ENCODE measurements at places on chromosomes 2 and 18. TPM values are rescaled to one million over a fixed set of nuclear protein-coding genes. Genes with fewer than 3 reads are reported as not detected.

DNA sequence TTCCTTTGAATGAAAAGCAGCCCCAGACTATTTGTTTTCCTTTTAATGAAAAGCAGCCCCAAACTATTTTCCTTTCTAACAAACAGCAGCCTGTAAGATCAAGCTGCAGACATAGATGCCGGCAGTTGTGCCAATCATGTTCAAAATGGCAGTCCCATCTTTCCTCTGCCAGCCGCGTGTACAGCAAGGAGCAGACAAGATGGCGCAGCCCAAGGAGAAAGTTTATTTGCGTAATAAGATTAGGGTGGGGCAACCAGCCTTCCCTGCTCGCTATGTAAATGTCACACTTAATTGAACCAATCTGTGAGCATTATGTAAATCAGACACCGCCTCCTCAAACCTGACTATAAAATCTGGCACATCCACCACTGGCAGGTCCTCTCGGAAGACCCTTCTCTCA lies 226.0 kb downstream of the TGIF1 start:
- no peak for DNase-seq

- no peak for DNase-seq
Measured at GRCh38 chr2:144071461-144071860, 448.5 kb downstream of the ZEB2 start.

- DNase-seq = no peak
Measured at GRCh38 chr2:83784315-83784714, 674.8 kb downstream of the SUCLG1 start.

DNA sequence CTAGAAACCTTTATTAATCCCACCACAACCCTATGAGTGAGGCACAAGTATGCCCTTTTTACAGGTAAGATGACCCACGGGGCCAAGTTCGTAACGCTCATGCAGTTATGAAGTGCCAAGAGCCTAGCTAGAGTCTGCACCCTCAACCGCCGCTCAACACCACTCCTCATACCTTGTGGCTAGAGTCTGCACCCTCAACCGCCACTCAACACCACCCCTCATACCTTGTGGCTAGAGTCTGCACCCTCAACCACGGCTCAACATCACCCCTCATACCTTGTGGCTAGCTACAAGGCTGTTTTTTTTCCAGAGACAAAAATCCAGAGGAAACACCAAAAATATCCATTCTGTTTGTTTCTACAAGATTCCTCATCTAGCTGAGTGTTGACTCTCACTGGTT lies 4.6 kb downstream of the TXNL4A start:
- no peak for DNase-seq

- no peak for DNase-seq
Measured at GRCh38 chr2:145412155-145412554, 892.2 kb upstream of the ZEB2 start.

GRCh38 chr2:142586693-142587580 lies 290.5 kb upstream of the KYNU start:
- no peak for DNase-seq

DNA sequence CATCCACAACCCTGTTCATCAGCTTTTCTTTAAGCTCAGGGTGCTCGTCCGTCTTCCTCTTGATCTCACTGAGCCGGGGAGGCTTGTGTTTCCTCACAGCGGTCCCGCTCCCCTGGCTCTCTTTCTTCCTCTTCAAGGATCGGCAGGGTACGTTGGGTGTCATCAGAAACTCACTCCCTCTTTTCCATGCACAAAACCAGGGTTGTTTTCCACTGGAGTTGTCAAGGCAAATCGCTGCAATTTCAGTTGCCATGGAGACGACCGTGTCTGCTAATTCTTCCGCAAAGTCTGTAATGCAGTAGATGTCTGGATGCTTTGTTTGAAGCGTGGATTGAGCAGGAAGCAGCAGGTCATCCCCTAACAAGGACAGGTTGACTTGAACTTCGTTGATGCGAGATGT lies 146.4 kb downstream of the DAW1 start:
- DNase-seq = no peak

DNA sequence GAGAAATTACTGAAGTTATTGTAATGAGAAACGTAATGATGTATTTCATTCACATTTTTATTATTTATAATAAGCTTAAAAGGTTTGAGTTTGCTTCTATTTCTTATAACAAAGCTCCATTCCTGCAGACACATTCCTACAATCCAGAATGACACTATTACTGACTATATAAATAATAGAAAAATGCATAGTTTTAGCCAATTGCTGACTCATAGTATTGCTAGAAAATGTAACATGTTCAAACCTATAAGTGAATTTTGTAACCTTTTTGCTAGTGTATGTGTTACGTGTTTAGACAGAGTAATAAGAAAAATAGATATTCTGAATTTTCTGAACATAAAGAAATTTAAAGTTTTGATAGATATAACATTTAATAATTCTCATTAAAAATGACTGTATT lies 9.3 kb upstream of the VWC2L start:
- no peak for DNase-seq

DNA sequence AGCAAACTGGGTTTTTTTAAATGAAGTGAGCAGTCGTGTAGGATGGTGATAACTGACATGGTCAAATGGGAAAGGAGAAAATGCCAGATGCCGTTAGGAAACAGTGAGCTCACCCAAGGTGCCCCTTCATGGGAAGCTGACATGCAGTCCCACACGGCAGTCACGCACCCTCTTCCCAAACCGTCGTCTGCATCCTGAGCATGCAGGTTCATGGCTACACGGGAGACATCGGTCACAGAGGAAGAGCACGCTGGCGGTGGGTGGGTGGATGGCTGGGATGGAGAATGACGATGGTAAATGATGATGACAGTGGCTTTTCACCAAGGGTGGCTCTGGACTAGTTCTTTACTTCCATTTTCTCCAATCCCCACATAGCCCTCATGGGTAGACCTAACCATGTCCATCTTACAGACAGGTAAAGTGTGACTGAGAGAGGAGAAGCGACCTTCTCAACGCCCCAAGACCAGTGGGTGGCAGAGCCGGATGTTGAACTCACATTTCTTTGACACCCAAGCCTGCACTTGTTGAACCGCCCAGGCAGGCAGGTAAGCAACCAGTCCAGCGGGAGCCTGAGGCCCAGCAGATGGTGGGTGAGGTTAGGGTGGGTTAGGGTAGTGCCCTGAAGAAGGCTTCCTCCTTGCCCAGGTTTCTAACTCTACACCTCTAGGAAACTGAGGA lies 44.5 kb downstream of the TNS1 start:
- peak; percentile 50 for DNase-seq

DNA sequence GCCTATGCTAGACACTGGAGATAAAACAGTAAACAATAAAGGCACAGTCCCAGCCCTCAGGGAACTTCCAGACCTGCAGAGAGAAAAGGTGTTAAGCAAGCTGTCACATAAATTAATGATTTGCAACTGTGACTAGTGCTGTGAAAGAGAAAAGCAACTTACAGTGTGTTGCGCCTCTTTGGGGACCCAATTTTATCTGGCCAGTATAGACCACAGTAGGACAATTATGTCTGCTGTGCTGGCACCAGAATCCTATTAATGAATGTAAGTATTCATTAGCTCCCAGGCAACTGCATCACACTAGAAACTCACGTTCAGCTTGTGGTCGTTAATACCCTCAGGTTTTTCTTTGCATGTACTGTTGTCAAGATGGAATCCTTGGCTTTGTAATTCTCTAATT lies 55.3 kb upstream of the CHST9 start:
- DNase-seq = no peak

DNA sequence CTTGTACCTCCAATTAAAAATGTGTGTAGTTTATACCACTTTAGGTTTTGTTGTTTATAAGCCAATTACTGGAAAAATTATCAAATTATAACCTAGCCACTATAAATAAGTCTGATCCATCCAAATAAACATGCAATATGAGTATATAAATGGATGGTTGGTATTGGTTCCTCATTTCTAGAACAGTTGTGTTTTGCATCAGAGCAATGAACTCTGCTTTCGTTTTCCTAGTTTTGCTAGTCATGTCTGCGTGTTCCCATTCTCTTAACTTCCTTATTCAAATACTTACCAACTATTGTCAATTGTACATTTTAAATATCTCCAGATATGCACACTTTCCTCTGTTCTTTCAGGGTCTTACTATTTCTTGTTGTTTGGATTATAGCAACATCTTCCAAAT lies 641.7 kb downstream of the NR4A2 start:
- DNase-seq = no peak

- DNase-seq = no peak
Measured at GRCh38 chr2:203225423-203226039, 13.3 kb upstream of the CYP20A1 start.

DNA sequence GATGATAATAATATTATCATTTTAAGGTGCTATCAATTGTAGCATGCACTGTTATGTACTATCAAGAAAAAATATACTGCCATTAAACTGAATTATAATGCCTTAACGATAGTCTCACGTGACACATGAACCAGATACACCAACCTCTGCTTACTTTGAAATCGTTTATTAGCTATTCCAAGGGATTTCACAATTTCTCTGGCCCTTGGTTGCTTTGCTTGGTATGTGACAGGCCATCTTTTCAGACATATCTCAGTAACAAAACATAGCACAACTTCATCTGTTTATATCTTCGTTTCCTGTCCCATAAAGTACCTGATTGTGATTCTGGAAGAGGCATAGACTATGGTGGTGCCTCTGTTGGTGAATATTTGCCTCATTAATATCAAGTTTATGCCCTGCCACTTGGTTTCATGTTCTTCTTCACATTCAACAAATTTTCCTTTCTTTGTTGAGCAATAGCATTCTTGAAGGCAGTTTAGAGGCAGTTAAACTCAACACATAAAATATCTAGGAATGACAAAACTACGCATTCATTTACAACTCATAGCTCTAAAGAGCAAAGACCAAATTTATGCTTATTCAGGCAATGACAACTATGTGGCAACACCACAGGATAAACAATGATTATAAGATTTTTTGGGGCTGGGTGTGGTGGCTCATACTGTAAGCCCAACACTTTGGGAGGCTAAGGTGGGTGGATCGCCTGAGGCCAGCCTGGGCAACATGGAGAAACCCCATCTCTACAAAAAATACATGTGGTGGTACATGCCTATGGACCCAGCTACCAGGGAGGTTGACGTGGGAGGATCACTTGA lies 84.3 kb downstream of the MCFD2 start:
- no peak for DNase-seq

GRCh38 chr2:208025814-208026184 lies 472 bp upstream of the PLEKHM3 start:
- no peak for DNase-seq

DNA sequence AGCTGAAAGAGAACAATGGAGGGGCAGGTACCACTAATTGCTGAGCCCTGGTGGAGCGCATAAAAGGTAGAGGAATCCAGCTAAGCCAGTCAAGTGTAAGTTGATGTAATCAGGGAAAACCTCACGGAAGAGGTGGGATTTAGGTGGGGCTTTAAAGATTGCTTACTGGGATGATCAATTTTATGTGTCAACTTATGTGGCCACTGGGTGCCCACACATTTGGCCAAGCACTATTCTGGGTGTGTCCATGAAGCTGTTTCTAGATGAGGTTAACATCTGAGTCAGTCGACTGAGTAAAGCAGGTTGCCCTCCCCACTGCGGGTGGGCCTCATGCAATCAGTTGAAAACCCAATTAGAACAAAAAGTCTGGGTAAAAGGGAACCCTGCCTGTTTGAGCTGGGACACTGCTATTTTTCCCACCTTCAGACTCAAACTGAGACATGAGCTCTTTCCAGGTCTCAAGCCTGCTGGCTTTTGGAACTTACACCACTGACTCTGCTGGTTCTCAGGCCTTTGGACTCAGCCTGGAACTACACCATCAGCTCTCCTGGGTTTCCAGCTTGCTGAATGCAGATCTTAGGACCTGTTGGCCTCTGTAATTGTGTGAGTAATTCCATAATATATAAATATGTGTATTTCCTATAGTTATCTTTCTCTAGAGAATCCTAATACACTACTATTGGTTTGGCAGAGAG lies 67.3 kb downstream of the MYO5B start:
- DNase-seq = no peak

DNA sequence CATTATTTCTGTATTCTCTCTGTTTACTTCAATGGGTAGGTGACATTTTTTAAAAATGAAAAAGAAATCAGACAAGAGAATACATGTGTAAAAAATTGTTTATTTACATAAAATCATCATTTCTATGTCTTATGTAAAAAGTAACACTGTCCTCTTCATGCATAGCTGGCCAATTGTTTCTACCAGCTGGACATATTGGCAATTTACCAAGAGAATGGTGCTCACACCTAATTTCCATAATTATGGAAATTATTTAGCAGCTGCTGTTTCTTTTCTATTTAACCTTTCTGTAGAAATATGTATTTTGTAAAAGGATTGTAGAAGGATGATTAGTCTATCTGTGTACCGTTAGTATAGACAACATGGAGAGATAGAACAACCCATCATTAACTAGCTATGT lies 791.9 kb downstream of the TRIB2 start:
- no peak for DNase-seq

GRCh38 chr18:77088963-77089722 lies 43.4 kb downstream of the MBP start:
- DNase-seq = no peak

- DNase-seq = no peak
Measured at GRCh38 chr2:182587831-182588230, 128.2 kb upstream of the DNAJC10 start.

DNA sequence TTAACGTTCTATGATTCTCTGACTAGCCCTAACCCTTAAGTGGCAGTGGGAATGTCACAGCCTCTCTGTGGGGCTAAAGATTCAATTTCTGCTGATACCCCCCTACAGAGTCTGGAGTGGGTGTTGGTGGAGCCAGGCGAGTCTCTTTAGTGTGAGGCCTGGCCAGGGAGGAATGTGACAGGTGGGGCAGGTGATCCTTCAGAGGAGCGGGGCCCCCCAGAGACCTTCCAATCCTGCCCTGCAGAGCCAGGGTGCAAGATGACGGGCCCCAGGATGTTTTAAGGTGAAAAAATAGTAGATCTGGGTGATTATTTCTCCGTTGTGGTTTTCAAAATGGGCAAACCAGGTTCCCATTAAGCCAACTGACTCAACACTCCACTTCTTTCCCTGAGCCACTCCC lies 28.2 kb upstream of the DNMT3A start:
- DNase-seq = no peak

- no peak for DNase-seq
Measured at GRCh38 chr2:134232461-134232860, 21.4 kb upstream of the MGAT5 start.

DNA sequence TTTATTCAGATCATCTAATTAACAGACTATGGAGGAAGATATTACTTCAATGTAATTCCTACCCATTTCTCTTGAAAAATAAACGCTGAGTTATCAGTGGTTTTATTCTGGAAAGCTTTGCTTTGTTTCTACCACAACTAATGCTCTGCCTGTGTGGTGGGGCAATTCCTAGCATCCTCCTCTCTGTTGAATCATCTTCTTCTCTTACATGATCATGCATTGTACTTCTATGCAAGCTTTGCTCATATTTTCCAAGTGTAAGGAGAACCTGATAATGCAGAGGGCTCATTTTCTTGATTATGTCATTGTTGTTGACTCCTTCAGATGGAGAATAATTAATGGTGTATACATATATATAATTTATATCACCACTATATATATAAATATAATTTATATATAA lies 46.7 kb downstream of the CCDC195 start:
- DNase-seq = no peak

GRCh38 chr18:35050705-35051195 lies 9.5 kb downstream of the MAPRE2 start:
- DNase-seq = no peak

Gene TRABD2A
- total RNA-seq = 0.68 TPM

Gene SERPINB10
- total RNA-seq = 0.21 TPM

Gene TSPYL6
- total RNA-seq = not detected

Gene ANKRD30B
- not detected for total RNA-seq

Gene IL18R1
- 1.1 TPM for total RNA-seq

Gene CUL3
- total RNA-seq = 68.9 TPM

Gene PDE1A
- total RNA-seq = 3.2 TPM

Gene PLGLB1
- 1.6 TPM for total RNA-seq

Gene NEDD4L
- 104 TPM for total RNA-seq

Gene MYCN
- 2.4 TPM for total RNA-seq

Gene CBLN2
- total RNA-seq = not detected

Gene IMPACT
- 14.7 TPM for total RNA-seq

Gene DBI
- 260 TPM for total RNA-seq

Measured in suprapubic skin (tissue), 4 donors.